Panc1 (cell line): ENCODE measurements at places on chromosomes 4 and X.

- DNase-seq: no peak
These were observed 2.1 kb upstream of the TMEM165 start for GRCh38 chr4:55393461-55394320.

DNA sequence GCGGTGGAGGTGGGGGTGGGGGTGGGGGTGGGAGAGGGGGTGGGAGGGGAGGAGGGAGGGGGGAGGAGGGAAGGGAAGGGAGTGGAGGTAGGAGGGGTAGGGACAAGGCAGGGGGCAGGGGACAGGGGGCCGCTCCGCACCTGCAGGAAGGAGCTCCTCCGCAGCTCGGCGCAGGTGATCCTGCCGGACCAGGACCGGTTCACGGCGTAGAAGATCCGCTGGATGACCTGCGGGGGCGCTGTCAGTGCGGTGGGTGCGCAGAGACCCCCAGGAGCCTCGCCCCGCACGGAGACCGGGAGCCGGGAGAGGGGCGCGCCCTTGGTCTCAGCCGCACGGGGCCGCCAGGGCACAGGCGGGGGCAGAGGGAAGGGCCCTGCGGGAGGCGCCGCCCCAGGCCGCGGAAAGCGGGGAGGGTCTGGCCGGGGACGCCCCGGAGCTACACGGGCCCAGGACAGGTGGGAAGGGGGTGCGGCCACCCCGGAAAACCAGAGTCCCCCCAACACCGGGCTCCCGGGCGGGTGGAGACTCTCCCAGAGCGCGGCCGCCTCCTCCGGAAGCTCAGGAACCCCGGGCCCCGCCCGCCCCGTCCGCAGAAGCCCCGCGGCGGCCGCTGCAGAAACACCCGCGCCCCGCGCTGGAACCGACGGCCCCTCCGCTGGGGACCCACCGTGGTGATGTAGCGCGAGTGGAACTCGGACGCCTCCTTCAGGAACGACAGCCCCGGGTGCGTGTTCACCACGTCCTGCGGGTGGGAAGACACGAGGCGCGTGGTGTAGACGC lies 27.6 kb upstream of the GTPBP6 start:
- no peak for DNase-seq

- DNase-seq: no peak
These were observed 486.4 kb upstream of the FAT1 start for GRCh38 chr4:187209921-187210613.

- DNase-seq: no peak
These were observed 75.8 kb downstream of the PPP3CA start for GRCh38 chr4:101271516-101271915.

- DNase-seq: no peak
These were observed 23.9 kb downstream of the NFKB1 start for GRCh38 chr4:102525097-102525496.

DNA sequence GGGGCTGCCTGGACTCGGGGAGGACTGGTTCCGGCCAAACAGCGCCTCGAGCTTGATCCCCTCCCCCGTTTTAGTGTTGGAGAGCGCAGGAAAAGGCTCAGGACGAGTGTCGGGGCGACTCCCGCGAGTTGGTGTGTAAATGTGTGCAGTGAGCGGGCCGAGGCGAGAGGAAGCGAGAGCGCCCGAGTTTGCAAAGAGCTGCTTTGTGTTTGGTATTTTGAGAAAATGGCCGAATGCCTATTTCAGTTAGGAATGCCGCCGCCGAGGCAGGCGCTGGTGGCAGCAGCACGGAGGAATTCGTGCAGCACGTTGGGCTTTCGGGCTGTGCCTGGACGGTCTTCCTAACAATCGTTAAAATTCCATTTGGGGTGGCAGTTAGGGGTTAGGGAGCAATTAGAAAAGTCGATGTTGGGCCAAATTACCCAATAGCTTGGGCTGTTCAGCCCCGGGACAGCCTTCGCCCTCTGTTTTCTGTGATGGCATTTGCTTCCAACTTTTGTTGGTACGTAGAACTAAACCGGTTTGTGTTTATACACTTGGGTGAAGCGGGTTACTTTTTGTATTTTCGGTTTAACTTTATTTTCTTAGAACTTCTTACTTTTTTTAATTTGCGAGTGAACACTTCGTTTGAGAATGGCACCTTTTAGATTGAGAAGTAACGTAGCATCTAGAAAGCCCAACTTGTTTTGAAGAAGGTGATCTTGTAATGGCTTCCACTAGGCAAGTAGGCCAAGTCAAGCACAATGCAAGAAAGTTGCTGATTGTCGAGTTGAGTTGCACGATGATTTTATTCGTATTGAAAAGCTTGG lies 1.6 kb downstream of the REST start:
- DNase-seq: no peak

- no peak for DNase-seq
These were observed 5.3 kb downstream of the APOO start for GRCh38 chrX:23902419-23902818.

DNA sequence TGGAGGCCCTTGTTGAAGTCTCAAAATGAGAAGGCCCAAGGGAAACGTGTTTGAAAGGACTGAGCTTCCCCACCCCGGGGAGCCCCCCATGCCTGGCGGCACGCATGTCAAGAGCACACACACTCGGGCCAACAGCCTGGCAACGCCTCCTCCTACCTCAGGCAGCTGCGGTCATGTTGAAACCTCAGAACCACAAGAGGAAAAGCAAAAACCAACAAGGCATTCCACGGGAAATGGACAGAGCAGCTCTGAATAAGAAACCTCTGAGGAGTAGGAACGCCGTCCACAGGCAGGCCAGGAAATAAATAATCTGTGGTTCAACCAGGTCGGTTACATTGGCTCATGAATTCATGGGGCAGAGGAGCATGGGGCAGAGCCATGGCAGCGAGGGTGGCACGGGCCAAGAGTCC lies 95.7 kb upstream of the AFAP1 start:
- no peak for DNase-seq

DNA sequence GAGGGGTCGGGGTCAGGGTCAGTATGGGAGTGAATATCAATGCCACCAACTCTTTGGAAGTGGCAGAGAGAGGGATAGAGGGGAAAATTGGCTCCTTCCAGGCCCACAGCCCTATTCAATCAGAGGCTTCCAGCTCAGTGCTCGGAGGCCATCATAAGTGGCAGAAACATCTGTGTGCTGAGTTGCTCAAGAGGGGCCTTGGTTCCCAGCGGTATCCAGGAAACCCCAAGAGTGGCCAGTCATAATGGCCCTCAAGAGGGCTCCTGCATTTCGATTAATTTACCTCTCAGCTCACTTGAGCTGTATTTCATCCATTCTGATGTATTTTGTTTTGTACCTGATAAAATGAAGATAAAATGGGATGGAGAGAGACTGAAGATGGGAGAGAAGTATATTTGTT lies 154.3 kb upstream of the EOLA2 start:
- DNase-seq: no peak

DNA sequence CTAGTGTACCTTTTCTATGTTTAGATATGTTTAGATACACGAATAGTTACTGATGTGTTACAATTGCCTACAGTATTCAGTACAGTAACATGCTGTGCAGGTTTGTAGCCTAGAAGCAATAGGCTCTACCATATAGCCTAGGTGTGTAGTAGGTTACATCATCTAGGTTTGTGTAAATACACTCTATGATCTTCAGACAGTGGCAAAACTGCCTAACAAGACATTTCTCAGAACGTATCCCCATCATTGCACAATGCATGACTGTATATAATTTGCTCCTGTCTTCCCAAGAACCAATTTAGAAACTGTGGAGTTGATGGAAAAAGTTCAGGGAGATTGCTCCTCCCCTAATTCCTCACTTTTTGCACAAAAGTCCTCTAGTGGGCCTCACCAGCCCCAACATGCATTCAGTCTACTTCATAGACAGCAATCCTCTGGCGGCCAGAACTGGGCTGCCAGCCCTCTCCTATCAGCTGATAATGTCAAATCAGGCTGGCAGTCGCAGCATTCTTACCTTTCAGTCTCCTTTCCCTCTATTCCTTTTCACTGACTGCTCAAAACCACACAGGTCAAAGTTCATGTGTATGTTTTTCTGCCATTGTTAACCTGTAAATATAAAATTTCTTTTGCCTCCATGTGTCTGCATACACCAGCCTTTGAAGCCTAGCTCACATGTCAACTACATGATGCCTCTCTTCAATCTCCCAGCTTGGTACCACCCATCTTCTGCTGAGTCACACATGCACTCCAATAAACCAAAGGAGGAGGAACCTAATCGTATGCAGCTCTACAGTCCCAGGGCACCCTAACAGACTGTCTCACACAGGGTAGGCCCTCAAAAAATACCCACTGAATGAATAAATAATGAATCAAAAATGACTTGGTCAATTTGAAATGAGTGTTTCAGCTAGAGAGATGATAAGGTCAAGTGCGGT lies 32.0 kb downstream of the BCLAF3 start:
- no peak for DNase-seq

- no peak for DNase-seq
These were observed 210.4 kb downstream of the SPRY1 start for GRCh38 chr4:123606946-123607542.
